NCI-H1092 (cell line): ENCODE measurements at places on chromosomes 5 and 9.
A peak's percentile ranks its signal among the peaks of the same experiment; 100 is the strongest.

DNA sequence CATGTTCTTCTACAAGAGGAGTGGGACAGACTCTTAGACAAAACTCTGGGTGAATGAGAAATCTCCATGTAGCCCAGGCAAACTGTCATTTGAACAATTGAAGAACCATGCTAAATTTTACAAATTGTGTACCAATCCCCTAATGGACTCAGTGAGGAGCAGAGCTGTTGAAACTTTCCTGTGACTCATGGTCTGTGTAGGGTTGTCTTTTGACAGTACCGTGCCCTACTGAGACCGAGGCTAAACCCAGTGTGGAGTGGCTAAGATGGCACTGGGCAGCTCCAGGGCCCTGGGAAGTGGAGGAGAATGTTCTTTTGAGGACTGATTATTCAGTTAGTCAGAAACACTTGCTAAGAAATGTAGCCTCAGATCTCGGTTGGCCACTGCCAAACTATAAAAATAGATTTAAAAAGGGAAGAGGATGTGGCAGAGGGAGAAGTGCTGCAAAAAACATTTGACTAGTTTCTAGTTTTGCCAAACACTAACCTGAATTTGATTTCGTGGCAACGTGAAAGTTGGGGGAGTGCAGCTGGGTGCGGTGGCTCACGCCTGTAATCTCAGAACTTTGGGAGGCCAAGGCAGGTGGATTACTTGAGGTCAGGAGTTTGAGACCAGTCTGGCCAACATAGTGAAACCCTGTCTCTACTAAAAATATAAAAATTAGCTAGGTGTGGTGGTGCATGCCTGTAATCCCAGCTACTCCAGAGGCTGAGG is 24.7 kb downstream of the POU4F3 start:
- no peak for DNase-seq

- DNase-seq, result no peak
These were observed 219.3 kb downstream of the CEMIP2 start for GRCh38 chr9:71549023-71549422.

DNA sequence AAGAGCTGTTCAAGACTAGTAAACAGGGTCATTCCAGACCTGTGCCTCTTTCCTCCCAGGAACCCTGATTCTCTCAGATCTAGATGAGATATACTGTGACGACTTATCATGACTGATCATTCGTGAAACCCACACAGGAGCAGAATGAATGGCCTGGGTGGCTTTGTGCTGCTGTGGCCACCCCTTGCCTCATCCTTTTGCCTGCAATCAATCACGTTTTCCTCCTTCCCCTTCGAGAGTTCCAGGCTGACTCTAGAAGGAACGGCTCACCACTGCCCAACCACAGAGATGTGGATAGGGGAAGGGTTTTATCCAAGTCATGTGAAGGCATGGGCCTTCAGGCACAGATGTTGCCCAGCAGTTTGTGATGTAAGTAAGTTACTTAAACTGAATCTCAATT is 5.8 kb downstream of the ANXA6 start:
- DNase-seq, result no peak

DNA sequence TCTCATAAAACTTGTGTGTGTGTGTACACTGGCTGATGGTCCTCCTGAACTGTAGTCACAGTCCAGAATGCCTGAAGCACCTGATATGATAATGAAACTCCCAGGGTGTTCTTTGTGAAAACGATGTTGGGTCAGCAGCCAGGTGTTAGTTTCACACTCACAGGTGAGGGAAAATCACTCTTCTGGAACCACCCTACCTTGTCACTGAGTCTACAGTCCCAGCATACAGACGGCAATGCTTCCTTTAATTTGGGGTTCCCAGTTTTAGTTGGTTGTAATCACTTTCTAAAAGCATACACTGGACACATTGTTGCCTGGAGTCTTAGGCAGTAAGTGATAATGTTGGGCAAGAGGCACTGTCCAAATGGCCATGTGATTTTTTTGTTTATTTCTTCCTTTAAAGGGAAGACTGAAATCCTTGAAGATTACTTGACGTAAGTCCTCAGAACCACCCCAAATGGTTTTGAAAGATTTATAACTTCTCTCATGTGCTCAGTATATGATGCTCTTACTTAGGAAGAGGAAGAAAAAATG is 18.2 kb upstream of the MGAT1 start:
- DNase-seq, result no peak

DNA sequence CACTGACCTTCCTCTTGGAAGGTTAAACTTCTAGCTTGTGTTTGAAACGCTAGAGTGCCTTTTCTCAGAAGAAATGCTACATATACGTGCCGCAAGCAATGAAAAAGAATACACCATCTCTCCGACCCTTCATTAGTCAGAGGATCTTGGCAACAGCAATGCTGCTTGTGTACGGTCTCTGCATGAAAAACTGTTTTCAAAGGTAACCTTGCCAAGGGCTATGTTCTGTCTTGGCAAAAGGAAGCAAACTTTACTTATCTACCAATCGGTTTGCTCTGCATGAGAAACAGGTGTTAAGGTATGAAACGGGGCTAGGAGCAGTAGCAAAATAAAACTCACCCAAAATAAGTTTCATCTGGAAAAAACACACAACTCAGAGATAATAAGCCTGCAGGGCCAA is 297.8 kb downstream of the FBXL17 start:
- no peak for DNase-seq

DNA sequence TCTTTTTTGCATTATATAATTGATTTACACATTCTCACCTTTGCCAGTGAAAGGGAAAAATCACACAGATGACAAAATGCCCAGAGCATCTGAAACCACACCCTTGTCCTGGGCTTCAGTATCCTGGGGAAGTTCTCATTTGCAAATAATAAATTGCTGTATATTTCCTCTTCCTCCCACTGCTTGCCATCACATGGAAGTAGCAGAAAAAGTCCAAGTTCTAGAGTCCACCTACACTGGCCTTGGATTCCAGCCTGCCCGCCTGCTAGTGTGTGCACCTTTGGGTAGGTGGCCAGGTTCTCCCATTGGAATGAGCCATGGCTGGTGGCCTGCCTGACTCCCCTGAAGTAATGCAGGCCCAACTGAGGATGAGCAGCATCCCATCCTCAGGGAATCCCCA is 149.4 kb downstream of the GADD45G start:
- DNase-seq, result no peak

DNA sequence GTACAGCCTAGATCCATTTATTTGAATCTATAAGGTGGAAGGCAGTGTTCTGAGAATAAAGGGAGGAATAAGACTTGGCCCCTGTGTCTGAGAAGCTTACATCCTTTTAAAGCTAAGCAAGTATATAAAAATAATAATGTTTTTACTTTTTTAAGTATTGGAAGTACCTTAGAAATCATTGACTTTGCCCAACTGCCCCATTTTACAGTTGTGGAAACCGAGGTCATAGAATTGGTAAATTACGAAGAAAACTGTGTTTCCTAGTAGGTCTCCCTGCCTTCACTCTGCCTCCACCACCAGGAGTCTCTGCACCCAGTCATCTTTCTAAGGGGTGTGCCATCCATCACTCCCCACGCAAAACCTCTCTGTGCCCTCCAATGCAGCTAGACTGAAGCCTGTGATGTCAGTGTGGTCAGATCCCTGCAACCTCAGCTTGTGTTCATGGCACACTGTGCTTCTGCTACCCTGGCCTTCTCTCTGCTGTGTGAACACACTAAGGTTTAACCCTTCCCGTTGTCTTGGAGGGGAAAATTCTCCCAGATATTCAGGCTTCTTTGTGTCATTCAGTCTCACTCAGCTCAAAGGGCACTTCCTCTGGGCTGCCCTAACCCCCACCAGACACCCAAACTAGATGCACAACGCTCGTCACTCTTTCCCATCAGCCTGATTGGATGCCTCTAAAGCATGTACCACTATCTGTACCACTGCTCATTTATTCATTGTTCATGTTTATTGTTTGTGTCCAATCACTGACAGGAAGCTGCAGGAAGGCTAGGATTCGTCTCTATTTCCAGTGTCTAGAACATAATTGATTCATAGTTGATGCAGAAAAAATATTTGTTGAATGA is 18.2 kb downstream of the ADRB2 start:
- no peak for DNase-seq

GRCh38 chr9:14525856-14526255 is 167.4 kb downstream of the ZDHHC21 start:
- DNase-seq, result peak; percentile 80

DNA sequence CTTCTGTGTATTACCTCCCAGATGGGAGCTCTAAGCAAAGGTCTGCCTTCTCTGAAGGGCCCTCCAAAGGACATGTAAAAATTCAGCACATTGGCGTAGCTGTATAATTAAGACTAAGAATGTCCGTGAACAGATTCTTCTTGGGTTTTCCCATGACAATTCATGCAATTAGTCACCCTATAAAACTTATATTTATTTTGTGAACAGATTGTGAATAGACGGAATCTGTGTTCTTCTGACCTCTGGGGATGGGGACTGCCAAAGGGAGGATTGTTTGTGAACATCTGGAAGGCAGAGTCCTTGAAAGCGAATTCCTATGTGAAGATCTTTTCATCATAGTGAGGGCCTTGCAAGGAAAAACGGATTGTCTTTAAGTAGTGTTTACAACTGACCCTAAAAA is 111.3 kb downstream of the EGFLAM start:
- DNase-seq, result no peak

GRCh38 chr5:82894716-82895115 is 182.5 kb downstream of the TMEM167A start:
- DNase-seq, result no peak

DNA sequence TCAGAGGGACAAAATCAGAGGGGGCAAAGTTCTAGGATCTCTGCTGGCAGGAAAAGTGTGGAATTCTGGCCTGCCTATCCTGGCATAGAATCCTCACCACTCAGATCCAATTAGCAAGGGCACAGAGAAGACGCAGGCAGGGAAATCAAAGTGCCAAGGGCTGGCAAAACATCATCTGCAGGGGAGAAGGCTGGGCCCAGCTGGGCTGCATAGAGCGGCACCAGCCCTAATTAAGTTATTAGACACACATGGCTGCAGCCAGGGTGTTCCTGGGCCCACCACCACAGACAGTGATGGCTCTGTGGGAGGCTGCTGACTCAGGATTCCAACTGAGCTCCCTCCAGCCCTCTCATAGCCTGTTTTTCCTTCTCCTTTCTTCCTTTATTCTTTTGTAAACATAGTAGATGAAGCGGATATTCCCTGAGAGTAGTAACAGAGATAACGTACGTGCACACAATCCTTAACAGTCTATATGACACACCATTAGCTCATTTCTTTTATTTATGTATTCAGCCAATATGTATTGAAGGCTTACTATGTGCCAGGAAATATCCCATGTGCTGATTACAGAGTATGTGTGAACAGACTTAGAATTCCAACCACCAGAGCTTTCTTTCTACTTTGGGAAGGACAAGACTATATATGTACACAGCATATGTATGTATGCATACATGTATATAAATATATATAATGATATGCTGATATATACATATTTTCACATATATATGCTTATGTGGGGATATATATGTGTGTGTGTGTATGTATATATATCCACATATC is 236.1 kb downstream of the ASTN2 start:
- DNase-seq, result peak; percentile 27

- DNase-seq, result no peak
These were observed 226.0 kb downstream of the CCDC171 start for GRCh38 chr9:15778861-15779260.

GRCh38 chr9:72205513-72205912 is 56.3 kb downstream of the GDA start:
- no peak for DNase-seq
